Stimulated activated CD8-positive, alpha-beta memory T cell treated with anti-CD3 and anti-CD28 coated beads, Interleukin-2, amount 100 ng/mL, for 1 hour (primary cell): ENCODE measurements at places on chromosomes 12 and 14.

- no peak for DNase-seq
Observed at GRCh38 chr12:32617534-32617933, 61.6 kb upstream of the DNM1L start.

- DNase-seq, result no peak
Observed at GRCh38 chr12:102958073-102958829, 777 bp downstream of the ASCL1 start.

- no peak for DNase-seq
Observed at GRCh38 chr12:121154793-121155375, 22.2 kb downstream of the P2RX7 start.

GRCh38 chr12:32116897-32117296 is 10.2 kb downstream of the BICD1 start:
- no peak for DNase-seq

GRCh38 chr12:981961-982360 is 9.1 kb upstream of the ERC1 start:
- no peak for DNase-seq

- no peak for DNase-seq
Observed at GRCh38 chr12:64478661-64479060, 26.7 kb downstream of the TBK1 start.

DNA sequence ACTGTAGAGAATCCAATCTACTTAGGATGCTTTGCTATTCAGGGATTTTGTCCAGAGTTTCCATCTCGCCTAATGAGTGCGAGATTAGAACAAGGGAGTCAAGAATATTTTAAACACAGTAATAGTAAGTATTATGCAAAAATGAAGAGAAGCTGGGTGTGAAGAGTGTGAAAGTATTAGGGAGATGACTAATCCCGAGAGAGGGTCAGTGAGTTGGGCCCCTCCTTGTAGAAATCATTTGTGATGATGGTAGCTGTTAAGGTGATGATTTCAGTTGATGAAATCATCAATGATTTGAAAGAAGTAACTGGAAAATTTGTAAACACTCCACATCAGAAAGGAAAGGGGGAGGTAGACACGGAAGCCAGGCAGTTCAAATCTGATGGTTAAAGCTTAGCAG is 478.9 kb upstream of the MGAT4C start:
- no peak for DNase-seq

GRCh38 chr14:22973217-22974032 is 8.9 kb downstream of the AJUBA start:
- no peak for DNase-seq

DNA sequence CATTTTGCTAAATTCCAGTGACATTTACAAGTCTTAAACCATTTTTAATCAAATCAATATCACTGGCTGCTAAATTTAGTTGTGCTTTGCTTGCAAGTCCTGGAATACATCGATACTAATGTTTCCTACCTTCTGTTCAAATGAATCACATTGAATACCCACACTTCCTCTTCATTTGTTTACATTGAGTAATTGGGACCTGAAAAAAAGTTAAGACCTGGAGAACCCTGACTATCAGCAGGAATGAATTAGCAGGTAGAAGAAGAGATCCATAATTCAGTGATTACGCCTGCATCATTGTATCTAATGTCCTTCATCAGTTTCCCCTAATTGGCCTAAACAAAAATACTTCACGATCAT is 369.3 kb downstream of the ETNK1 start:
- no peak for DNase-seq
